ENCODE measurements at places on chromosomes 12 and 14. TPM values are rescaled to one million over a fixed set of nuclear protein-coding genes. Genes with fewer than 3 reads are reported as not detected.

Gene SLC35F4
- not detected for total RNA-seq

Gene RASSF9
- total RNA-seq = 1.7 TPM

Gene ASIC1
- total RNA-seq = 2.9 TPM

Gene ARL6IP4
- 147 TPM for total RNA-seq

Gene RTL1
- not detected for total RNA-seq

Gene OR4N2
- not detected for total RNA-seq

Gene KLRK1
- 12.8 TPM for total RNA-seq

Gene OR4E2
- not detected for total RNA-seq

Gene MDM2
- 75.9 TPM for total RNA-seq

Gene CLEC12A
- total RNA-seq = not detected

Gene SERPINA4
- total RNA-seq = not detected
